ENCODE measurements at places on chromosomes 13 and 19.
A peak's percentile ranks its signal among the peaks of the same experiment; 100 is the strongest.

DNA sequence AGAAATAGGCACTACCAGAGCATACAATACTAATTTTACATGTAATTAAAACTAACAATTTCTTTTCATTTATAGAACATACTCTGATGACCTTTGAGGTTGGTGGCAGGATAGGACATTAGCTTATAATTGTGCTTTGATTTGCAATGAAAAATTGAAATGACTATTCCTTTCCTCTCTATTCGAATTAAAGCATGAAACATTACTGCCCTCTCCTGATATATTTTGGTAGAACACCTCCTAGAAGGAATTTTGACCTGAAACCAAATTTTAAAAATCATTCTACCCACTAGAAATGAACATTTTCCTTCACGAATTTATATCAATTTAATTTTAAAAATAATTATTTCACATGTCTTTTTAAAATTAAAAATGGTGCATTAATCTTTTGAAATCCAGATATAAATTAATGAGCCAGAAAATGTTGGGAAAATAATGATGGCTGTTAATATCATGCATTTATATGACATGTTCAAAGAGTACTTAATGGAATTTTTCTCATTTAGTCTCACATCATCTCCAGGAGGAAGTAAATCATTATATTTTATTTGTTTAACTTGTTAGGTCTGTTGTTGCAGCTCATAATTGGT lies 556.3 kb upstream of the ARGLU1 start:
- DNase-seq = peak; percentile 15

DNA sequence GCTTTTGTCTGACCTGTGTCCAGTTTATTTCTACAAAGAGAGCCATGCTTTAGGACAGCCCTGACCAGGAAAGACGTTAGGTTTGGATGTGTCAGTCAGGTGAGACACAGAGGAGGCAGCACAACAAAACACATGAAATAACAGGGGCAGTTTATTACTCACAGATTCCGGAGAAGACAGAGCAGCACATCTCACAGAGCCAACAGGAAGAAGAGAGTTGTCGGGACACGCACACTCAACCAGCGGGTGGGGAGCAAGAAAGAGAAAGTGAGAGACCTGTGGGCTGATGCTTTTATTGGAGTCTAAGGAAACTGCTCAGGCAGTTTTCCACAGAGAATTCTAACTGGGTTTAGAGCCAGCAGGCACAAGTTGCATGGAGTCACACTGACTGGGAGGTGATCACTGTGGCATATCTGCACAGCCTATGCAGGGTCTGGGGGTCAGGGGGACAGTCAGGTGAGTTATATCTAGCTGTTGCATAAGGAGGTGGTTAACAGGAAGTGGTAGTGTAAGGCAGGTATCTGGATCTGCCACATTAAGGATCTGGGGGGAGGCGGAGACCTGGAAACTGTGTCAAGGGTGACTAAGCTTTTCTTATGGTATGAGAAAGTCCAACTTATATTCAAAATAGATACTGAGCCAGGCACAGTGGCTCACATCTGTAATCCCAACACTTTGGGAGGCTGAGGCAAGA lies 24.1 kb upstream of the CEACAM20 start:
- DNase-seq = no peak

- no peak for DNase-seq
Measured at GRCh38 chr13:20701461-20701860, 2.0 kb upstream of the IL17D start.

DNA sequence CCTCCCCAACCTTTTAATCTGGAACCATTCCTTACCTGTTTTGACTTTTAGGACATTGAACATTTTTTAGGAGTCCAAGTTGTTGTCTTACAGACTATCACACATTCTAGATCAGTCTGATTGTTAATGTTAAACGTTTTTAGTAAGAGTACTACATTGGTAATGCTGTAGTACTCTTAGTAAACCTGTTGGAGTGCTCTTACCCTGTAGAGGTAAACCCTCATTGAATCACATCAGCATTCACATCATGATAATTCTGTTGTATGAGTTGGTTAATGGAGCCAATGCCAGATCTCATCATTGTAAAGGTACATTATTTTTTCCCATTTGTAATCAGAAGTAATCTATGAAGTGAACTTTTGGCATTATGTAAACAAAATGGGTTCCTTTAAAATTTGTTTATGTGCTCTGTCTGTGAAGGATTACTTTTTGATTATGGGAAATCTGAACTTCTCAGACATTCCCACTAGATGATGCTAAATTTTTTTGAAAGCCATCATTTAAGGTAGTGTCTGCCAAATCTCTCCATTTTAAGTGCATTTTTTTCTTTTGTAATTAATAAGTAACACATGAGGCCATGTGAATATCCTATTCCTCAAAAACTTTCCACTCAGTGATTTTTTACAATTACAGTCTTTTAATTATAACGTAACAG lies 55.2 kb downstream of the VWA8 start:
- DNase-seq = peak; percentile 14

GRCh38 chr13:79724348-79725103 lies 243.6 kb downstream of the NDFIP2 start:
- DNase-seq = peak; percentile 11
